ENCODE measurements at places on chromosomes 3 and 15.

DNA sequence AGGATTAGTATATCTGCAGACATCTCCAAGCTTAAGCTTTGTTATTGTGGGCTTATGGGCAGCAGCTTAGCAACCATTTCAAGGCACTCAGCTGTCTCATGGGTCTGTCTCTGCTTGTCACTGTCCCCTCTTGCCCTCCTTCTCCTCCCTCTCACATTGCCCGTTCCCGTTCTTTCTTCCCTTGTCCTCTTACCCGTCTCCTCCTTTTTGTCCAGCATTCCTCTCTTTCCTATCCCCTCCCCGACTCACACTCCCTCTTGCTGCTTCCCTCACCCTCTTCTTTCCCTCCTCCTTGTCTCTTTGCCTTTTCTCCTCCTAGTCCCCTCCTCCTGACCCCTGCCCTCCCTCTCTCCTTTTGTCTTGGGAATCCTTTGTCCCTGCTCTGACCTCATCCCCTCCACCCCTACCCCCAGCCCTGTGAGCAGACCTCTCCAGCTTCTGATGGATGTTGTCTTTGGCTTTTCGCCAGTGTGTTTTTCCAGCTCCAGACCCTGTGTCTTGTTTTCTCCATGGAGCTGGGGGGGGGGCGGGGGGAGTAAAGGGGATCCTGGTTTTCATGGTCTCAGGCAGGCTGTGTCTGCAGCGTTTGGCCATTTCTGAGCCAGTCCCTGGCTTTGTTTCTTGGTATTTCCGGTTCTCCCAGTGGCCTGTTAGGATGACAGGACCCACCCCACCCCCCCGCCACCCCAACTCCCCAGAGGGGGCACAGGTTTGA lies 47.9 kb upstream of the TRAK1 start:
- DNase-seq, result no peak

DNA sequence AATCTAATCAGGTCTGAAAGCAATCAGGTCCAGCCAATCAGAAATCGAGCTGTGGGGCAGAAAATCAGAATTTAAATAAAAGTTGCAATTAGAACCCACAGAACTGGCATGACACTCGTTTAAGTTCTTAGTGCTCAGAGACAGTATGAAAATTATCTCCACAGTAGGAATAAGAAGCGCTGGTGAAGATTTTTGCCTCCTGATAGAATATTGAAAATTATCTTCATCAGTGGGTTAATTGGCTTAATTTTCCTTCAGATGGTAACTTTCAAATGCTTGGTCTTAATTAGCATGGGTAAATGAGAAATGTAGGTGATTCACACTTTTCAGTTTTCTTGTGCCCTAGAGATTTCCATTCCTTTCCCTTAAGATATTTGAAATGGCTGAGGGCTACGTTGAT lies 109.1 kb upstream of the MDFIC2 start:
- DNase-seq, result no peak

- DNase-seq, result no peak
Measured at GRCh38 chr15:77855871-77856270, 221.6 kb downstream of the TBC1D2B start.

- no peak for DNase-seq
Measured at GRCh38 chr3:136390574-136390973, 140.4 kb downstream of the PCCB start.

- DNase-seq, result no peak
Measured at GRCh38 chr15:47778263-47778770, 61.0 kb downstream of the SEMA6D start.

- DNase-seq, result no peak
Measured at GRCh38 chr3:12237912-12238650, 50.8 kb upstream of the PPARG start.

DNA sequence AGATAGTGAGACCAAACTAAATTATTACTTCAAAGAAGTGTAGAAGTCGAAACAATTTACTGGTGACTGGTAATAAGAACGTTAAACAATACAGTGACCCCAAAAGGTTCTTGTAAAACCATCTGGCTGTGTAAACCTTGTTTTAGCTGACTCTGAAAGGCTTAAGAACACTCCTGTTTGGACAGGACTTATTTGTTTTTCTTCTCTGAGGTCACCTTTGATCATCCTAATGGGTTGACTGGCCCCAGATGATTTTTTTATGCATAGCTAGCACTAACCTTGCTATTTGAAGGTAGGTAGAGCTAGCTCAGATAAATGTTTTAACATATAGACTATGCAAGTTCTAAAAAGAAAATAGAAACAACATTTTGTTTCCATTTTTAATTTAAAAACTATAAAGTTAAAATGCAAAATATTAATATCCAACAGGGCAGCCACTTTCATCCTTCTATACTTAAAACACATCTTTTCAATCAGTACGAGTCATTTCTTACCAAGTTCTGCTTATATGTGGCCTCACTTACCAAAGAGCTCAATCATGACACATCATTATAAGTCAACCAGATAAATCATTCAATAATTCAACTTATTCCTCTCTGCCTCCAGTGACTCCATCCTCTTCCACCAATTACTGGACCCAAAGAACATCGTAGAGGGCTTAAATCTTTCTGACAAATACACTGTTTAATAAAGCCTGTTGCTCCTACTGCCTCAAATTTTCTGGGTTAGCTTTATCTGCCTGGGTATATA lies 158.8 kb downstream of the SSR3 start:
- no peak for DNase-seq

DNA sequence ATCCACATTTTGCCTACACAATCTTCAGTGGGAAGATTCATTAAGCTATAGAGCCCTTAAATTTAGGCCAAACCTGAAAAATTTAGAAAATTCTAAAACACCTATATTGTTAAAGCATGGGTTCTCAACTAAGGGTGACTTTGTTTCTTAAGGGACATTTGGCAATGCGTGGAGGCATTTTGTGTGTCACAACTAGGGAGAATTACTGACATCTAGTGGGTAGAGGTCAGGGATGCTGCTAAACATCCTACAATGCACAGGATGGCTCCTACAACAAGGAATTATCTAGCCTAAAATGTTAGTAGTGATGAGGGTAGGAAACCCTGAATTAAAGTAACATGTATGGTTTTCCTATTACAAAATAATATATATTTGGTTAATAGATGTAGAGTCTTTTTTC lies 55.8 kb downstream of the TBC1D5 start:
- no peak for DNase-seq

DNA sequence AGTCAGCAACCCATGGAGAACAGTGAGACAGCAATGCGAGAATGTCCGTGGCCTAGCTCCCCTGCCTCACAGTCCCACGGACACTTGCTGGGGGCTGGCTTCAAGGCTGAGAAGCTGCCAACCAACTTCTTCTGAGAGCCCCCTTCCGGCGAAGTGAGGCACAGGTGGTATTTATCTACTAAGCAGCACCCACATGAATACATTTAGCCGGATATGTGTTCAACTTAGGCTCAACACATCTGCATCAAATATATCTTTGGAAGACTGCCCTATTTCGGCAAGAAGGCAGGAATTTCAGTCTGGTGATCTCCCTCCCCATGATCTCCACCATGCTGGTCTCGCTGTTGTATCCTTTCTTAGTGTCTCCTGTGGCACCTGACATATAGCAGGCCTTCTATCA lies 340.9 kb upstream of the NR2E3 start:
- DNase-seq, result no peak

GRCh38 chr3:72290859-72291638 lies 506.1 kb upstream of the PROK2 start:
- DNase-seq, result no peak

- no peak for DNase-seq
Measured at GRCh38 chr15:43735416-43735815, 10.8 kb upstream of the PDIA3 start.

GRCh38 chr15:57572468-57572867 lies 19.2 kb upstream of the MYZAP start:
- DNase-seq, result no peak

- DNase-seq, result no peak
Measured at GRCh38 chr3:177538048-177538749, 340.9 kb upstream of the TBL1XR1 start.

DNA sequence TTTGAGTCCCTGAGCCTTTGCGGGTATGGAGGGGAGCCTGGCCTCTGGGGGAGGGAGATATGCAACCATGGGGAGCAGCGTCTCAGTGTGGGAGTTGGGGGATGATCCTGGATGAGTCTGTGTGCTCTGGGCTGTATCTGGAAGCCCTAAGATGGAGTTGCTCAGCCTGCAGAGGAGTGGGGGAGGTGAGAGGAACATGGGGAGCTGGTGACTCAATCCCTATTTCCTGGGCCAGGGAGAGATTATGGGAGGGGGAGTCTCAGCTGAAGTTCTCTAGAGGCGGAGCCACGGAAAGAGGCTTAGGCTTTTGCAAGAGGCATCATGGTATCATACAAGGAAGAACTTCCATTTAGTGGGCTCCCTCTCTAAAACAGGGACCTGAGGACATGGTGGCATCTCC lies 59.5 kb upstream of the TMEM115 start:
- DNase-seq, result no peak

- no peak for DNase-seq
Measured at GRCh38 chr3:189395825-189396224, 224.1 kb downstream of the TPRG1 start.

DNA sequence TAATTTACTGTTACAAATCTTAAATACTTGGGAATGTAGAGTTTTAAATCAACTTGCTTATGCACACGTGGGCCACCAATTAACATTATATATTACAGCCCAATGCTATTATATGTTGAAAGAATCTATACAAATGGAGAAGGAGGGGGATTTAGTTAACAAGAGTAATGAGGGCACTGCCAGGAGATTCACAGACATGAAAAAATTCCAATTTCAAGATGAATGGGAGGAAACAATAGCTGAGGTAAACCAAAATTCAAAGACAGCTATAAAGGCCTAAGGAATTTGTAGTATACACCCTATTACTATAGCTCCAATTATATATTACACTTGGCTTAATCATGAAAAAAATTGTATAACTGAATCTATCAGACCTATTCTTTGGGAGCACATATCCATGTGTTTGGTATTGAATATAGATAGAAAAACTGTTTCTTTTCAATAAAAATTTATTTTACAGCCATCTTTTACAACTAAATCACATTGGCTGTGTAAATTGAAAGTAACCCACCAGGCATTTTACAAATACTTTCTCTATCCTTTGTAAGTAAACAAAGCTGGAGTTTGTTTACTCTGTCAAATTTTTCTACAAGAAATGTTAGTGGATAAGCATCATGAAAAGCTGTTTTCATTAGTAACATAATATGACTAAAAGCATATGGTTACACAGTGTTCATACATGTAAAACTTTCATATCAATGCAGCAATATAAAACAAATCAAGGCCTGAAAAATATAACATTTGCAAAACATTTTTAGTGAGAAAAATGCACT lies 1045.8 kb downstream of the ROBO1 start:
- no peak for DNase-seq

- no peak for DNase-seq
Measured at GRCh38 chr3:127258733-127259132, 29.1 kb downstream of the PRR20G start.

GRCh38 chr3:41290736-41291135 lies 91.4 kb downstream of the CTNNB1 start:
- no peak for DNase-seq

DNA sequence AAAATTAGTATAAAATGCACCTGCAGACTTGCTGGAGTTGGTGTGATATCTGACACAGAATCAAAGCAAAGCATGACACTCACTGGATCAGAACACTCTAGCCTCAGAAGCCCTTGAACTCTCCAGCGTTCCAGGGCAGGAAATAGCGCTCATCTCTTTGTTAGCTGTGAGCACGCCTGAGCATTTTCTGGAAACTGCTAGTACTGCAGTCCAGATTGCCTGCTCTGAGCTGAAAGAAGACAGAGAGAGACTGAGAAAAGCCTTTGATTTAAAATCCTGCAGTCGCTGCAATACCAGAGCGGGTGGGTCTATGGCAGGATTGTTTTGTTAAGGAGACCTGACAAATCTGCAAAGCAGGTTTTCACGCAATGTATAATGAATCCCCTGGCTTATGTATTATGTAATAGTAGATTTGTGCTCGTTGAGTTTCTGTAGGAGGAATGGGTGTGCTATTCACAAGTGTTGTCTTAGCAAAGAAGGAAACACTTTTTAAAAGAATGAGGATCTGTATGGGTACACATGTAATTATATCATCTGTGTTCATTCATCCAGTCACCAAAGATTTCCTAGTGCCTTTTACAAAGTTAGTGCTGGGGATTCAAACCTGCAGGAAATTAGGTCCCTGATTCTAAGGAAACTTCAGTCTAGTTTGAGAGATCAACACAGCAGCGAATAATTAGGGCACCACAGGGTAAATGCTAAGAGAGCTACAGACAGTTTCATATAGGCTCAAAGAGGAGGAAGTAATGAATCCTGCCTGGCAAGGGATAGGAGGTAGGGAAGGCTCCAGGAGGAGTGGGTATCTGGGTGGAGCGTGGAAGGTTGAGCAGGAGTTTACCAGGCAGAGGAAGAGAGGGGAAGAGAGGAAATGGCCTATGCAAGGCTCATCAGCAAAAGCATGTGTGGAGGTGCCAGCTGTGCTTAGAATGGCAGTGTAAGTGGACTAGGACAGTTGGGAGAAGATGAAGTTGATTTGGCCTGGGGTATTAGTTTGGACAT lies 26.1 kb upstream of the MGLL start:
- DNase-seq, result no peak

Data from breast epithelium (tissue), 4 donors.